Activated CD8-positive, alpha-beta memory T cell treated with anti-CD3 and anti-CD28 coated beads for 48 hours (primary cell): ENCODE measurements at places on chromosomes 1 and 21.
A peak's percentile ranks its signal among the peaks of the same experiment; 100 is the strongest.

GRCh38 chr1:97063532-97063931, 341.9 kb downstream of the PTBP2 start:
- no peak for DNase-seq

DNA sequence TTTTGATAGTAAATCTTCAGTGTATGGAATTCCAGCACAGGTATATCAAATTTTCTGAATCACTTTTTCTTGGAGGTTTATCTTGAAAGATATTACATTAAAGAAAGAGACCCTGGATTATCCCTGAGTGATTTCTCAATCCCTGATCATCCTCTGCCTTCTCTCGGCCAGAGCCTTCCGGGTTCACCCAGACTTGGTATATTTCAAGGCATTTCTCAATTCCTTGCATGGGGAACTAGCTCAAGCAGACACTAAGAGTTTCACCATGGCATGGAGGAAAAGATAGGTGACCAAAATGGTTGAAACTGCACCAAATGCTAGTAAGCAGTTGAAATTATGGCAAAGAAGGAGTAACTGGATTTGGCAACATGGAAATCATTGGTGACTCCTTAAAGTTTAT, 5.7 kb downstream of the VAMP4 start:
- no peak for DNase-seq

DNA sequence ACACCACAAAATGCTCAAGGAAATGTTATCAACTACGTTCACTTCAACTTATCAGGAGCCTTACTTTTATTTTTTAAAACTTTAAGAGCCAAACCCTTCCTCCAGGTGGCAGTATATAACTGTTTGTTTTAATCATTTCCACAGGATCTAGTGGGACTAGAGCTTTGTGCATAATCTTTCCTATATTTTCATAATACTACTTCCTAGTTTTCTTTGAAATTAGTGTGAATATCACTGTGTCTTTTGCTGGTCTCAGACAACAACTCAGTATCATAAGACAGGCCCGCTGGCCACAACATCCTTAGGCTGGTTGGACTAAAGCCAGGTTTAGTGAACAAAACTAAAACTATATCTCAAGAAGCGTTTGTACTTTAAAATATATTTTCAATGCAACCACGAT, 145.5 kb downstream of the TIAM1 start:
- no peak for DNase-seq

DNA sequence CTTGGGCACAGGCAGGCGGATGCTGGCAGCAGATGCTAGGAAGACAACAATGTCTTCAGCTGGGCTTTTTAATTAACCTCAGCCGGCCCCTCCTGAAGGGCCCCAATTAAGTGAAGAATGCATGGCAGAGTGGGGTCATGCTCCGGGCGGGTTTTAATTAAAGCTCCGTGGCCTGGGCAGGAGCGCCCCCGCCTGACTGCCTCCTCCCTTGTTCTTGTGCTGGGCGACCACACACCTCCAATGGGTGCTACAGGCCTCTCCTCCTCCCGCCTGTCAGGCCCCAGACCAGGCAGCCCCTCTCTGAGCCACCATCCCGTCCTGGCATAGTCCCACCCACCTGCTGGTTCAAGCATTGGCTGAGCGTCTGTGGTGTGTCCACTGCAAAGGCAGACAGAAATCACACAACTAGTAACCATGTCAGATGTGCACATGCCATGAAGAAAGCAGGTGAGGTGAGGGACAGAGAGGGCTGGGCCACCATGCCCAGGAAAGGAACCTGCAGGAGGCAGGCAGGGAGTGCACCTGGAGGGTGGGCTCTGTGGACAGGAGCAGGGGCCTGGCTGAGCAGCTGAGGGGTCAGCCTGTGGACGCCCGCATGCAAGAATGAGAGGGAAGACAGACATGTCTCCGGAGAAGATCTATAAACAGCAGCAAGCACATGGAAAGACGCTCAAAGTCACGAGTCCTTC, 8.5 kb upstream of the ARF1 start:
- DNase-seq = no peak

- DNase-seq = no peak
Observed at GRCh38 chr1:229999004-229999670, 67.9 kb upstream of the GALNT2 start.

GRCh38 chr1:99589186-99589636, 56.7 kb upstream of the PALMD start:
- DNase-seq = no peak

DNA sequence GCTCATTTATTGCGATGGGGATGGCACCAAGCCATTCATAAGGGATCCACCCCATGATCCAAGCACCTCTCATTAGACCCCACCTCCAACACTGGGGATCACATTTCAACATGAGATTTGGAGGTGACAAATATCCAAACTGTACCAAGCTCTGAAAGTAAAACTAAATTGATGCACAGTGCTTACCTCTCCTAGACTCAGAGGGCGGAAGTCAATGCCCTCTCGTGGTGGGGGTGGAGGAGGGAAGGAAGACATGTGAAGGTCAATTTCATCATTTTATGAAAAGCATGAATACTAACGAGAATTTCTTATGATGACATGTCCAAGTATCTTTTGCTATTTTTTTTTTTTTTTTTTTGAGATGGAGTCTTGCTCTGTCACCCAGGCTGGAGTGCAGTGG, 120.0 kb downstream of the PGBD5 start:
- DNase-seq = no peak

DNA sequence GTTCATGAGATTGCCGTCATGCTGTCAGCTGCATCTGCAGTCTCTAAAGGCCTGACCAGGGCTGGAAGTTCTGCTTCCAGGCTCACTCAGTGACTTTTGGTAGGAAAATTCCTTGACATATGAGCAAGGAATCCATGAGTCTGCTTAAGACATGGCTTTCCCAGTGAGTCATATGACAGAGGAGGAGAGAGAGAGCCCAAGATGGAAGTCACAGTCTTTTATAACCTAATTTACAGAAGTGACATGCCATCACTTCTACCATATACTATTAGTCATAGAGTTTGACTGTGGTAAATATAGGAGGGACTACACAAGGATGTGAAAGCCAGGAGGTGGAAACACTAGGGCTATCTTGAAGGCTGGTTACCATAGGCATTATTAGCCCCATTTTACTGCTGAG, 115.2 kb downstream of the ROR1 start:
- DNase-seq = no peak

DNA sequence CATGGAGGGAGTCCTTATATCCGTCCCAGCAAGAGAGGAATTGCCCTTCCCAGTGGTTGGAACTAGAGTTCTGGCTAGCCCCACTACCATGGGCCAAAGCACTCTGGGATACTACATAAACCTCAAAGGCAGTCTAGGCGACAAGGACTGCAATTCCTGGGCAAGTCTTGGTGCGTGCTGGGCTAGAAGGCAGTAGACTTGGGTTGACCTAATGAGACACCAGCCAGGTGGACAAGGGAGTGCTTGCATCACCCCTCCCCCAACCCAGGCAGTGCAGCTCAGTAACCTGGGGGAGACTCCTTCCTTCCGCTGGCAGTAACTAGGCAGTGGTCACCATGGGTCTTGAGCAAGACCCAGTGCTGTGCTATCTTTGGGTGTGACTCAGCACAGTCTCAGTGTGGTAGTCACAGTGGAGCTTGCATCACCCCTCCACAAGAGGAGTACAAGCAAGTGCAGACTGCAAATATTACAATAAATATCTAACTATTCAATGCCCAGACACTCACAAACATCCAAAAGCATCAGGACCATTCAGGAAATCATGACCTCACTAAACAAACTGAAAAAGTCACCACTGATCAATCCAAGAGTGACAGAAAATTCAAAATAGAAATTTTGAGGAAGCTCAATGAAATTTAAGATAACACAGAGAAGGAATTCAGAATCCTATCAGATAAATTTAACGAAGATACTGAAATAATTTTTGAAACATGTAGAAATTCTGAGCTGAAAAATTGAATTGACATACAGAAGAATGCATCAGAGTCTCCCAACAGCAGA, 84.7 kb upstream of the LYPLAL1 start:
- DNase-seq = no peak

DNA sequence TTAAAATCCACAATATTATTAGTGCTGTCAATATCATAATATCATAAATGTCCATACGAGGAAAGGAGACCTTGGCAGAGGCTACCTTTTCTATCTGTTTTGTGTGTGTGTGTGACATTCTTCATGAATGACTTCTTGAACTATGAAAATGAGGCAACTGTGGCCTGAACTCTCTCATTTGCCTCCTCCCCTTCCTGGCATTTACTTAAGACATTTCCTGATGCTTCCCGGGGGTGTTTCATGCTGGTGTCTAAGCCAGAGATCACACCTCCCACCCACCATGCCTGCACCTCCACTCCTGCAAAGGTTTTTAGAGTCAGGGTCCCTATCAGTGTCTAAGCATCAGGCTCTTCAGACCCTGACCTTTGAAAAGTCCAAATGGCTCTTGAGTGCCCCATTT, 420.9 kb downstream of the KIF26B start:
- DNase-seq = no peak

DNA sequence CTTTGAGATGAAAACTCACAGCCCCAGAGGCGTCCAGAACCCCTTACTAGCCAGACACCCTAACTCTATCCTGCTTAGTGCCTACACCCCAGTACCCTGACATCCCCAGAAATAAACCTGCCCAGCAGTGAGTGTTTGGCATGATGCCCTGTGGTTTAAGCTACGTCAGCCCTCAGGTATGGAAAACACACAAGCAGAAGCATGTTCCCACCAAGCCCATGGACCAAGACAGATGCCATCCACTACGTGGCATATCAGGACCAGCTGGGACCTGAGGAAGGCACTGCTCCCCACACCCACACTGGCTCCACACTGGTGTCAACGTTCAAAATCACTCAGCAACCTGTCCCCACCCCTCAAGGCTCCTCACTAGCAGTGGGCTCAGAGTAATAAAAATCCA, 116.4 kb downstream of the SYT2 start:
- DNase-seq = no peak

DNA sequence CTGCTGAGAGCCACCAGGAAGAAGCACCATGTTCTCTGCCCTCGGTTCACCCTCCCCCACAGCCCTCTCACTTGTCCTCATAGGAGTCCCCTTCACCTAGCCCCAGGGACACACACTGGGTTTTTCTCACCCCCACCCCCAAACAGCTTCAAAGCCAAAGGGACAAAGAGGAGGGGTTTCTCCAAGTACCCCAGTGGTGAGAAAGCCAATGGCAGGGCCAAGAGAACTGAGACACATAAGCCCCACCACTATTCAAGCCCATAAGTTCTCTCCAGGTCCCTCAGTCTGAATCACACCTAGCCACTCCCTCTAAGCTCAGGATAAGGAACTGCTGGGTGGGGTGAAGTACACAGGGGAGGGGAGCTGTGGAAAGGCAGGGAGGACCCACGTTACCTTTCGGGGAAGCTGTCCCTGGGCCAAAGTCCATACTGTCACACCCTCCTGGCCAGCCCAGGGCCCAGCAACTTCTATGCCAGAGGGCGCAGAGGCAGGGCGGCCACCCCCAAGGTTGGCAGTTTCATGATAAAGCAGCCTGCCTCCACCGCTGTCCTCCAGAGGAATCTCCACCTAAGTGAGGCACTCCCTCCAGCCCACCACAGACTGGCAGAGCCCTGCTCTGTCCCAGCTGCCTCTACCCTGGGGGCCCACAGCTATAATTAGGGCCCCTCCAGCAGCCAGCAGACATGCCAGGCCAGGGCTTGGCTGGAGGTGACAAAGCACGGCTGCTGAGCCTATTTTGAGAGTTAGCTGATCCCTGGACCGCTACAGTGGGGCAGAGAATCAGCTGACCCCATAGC, 39.0 kb upstream of the PPP1R15B start:
- DNase-seq = no peak

- no peak for DNase-seq
Observed at GRCh38 chr1:5198328-5198727, 543.9 kb downstream of the AJAP1 start.

GRCh38 chr21:21750124-21750825, 752.1 kb downstream of the NCAM2 start:
- DNase-seq = no peak

DNA sequence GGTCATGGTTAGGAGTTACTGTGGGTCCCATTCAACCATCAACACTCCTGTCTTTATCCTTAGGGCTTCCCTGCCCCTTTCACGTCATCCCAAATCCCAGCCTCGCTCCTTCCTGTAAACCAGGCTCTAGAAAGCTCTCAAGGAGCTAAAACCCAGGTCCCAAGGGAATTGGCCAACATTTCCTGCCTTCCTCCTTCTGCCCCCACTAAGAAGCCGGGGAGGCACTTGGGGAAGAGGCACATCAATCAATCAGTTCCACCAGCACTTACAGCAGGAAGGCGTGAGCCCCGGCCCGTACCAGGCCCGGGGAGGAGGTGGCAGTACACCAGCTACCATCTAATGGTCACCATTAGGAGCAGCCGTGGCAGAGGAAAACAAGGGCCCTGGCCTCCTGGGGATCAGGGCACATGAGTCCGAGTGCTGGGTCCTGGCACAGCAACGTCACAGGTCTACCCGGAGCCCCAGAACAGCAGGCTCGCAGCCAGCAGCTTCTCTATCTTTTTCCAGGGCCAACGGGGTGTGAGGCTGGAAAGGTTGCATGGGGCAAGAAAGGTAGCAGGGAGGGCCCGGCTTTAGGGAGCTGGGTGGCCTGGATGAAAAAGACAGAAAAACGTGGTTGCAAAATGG, 108.6 kb downstream of the CASZ1 start:
- DNase-seq = no peak

DNA sequence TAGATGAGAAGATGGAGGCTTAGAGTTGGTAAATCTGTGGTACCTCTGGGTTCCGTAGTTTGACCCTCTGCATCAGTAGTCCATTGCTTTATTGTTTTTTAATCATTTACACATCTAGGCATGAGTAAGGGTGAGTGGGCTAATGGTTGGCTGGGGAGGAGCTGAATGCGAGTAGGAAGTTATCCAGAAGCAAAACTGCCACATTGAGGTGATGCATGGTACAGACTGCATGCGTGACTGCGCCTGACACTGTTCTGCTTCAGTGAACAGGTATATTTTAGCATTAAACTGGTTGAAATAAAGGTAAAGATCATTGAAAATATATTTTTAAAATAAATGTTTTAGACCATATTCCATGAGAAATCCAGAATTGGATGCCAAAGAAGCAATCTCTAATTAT, 4.4 kb downstream of the DNAJC16 start:
- no peak for DNase-seq

DNA sequence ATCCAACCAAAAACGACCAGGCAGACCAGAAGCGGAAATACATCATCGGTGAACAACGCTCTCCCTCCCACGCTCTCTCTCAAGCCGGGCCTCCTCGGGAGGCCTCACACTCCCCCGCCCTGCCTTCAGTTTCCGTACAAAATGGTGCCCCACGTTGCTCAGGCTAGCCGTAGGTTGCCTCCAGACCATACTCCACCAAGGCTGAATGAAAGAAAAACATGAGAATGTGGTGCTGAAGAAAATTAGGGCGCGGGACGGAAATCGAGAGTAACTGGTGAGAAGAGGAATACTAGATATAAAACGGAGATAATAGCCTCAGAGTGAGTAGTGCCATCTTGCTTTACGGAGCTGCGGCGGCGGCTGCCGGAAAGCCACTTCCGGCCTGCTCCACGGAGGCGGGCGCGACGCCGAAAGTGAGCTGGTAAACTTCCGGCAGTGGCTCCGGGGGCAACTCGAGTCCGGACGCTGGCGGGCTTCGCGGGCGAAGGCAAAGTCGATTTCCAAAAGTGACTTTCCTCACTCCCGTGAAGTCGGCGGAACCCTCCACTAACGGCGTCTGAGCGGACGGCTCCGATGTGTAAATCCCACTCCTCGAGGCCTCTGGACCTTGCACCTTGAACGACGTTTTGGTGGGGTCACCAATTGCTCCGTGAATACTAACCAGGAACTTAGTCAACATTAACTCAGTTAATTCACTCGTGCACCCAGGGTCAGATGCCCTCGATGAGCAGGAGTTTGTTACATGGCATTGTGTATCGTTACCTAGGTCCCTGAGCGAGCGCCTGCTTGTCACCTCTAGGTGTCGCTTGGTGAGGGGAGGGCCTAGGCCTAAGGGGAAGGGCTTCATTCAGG, at the start of gene SH3BP5L:
SH3BP5L (minus strand) TSS at position 7 of the 852 bp plus-strand sequence. CDS start 980 bp downstream, outside the sequence.
- DNase-seq = peak; percentile 77
